Muscle of back (tissue), 13 donors: ENCODE measurements at places on chromosomes 1 and 21. TPM values are rescaled to one million over a fixed set of nuclear protein-coding genes. Genes with fewer than 3 reads are reported as not detected.

The TSSK3 gene
- 4.2 TPM for polyA plus RNA-seq

The IFNGR2 gene
- 60.8 TPM for polyA plus RNA-seq

The DHRS3 gene
- polyA plus RNA-seq: 14.8 TPM

The DLGAP3 gene
- polyA plus RNA-seq: 0.29 TPM

The GPR157 gene
- 2.1 TPM for polyA plus RNA-seq
